Fibroblast of skin of back (primary cell): ENCODE measurements at places on chromosomes 12 and 14.
A peak's percentile ranks its signal among the peaks of the same experiment; 100 is the strongest.

DNA sequence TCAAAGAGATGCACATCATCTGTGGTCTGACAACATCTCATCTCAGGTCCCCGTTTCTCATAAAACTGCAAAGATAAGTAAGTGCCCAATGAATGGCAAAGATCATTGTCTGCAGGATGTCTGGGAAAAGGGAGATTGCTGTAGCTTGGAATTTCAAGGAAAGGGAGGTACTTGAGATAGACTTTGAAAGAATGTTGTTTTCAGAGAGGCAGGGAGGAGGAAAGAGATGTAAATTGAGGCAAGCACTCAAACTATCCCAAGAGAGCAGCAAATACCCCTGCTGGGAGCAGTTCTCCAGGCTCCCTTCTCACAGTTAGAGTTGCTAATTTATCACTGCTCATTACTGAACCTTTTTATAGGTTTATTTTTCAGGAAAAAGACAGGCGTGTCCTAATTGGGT lies 107.1 kb downstream of the MYRFL start:
- DNase-seq: no peak

- DNase-seq: no peak
Observed at GRCh38 chr12:130424858-130425697, 87.4 kb downstream of the PIWIL1 start.

- DNase-seq: no peak
Observed at GRCh38 chr12:31853520-31853919, 105.7 kb upstream of the RESF1 start.

DNA sequence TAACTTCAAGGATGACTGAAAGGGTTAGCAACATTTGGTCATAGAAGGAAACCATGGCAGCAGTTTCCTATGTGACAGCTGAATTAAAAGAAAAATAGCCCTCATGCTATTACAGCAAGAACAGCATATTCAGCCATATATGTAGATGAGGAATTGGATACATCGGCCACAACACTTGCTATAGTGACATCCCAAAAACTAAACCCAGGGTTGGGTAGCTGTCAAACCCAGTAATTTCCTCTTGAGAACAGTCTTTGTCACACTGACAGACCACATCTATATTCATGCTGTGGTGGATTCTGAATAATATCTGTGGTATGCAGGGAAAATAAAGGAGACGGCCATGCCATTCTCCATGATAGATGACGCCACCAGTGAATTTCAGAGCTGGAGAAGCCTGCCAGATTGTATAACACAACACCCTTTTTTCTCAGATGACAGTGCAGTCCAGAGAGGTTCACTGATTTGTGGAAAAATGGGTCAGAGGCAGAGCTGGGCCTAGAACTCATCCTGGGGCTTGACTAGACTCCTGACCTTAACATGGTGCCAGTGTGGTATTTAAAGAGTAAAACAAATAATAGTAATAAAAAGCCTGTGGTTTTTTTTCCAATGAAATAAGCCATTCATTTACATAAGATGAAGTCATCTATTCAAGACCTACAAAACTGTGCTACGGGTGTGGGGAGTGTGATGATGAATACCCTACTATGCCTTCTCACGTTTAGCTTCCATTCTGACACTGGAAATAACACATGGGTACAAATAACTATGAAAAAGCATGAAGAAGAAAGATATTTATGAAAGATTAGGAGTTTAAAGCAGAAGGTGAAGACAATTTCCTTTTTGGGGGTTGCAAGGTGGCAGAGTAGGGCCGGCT lies 32.3 kb downstream of the EFCAB11 start:
- DNase-seq: peak; percentile 98

DNA sequence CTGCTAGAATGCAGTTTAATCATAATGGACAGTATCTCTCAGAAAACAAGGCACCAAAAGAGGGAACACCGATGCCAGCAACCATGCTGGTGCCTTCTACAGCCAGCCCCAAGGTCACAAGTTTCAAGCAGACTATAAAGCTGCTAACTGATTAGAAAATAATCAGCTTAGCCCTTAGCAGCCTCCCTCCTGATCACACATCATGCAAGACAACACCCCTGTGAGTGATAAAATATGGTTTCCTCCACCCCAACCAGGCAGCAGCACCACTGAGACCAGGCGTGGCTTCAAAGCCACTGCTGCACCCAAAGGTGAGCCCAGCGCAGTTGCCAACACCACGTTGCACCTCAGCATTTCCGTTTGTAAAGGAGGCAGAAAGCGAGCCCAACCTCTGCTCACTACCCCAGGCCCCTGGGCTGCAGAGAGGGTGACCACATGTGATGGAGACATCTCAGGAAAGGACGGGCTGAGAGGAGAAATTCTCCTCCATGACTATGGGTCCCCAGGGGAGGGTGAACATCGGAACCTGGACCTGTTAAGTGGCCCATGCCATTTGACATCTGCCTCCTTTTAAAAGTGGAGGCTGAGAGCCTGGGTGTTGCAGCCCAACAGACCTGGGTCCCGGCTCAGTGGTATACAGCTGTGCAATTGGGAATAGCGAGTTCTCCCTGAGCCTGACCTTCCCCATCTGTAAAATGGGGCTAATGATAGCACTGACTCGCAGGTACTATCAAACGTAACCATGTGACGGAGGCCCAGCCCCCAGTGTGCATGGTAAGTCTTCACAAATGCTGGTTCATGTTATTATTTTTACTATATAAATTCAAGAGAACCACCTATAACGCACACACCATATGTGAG lies 11.5 kb downstream of the ZFP36L1 start:
- no peak for DNase-seq

- DNase-seq: peak; percentile 48
Observed at GRCh38 chr12:65699251-65699650, 125.0 kb upstream of the HMGA2 start.

DNA sequence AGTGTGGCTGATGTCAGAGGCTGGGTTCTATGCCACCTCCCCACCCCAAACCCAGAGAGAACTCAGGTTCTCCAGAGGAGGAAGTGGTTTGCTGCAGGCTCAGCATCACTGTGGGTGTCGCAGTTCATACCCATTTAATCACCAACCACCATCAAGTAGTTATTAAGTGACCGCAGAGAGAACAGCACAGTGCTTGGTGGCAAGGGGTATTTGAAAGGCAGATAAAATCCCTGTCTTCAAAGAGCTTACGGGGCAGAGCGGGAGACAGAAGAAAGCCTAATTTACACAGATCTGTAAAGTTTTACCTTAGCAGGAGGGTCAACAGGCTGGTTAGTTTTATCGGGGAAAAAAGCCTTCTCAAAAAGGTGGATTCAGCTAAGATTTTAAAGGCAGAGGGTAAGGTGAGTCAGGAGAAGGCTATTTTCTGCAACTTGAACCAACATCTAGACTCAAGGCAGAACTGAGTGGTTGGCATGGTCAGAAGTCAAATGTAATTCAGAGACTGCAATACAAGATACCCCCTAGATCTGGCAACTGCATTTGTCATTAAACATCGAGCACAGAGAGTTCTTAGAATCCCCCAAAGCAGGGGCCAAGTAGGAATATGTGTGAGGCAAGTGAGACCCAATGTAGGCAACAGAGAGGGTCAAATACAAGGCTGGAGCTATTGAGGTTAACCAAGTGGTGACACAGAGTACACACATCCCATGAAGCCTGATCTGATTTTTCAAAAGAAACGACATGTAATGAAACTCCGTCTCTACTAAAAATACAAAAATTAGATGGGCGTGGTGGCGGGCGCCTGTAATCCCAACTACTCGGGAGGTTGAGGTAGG lies 13.2 kb downstream of the PXN start:
- DNase-seq: no peak

GRCh38 chr12:114949058-114949820 lies 265.3 kb upstream of the TBX3 start:
- no peak for DNase-seq

DNA sequence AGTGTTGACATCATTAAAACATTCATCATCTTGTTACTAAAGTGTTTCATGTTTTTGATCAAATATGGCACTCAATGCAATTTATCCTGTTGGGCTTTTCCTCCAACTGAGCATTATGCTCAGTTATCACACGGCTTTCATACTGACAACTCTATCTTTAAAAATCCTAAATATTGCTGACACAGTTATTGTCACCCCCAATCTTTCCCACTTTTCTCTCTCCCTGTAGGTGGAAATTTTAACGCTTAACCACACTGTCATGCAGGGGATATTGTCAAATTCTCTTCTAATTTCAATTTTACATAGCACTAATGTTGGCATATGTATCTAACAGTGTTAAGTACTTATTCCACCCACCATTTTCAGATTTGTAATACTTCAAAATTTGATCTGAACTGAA lies 59.7 kb upstream of the GPHB5 start:
- DNase-seq: no peak

DNA sequence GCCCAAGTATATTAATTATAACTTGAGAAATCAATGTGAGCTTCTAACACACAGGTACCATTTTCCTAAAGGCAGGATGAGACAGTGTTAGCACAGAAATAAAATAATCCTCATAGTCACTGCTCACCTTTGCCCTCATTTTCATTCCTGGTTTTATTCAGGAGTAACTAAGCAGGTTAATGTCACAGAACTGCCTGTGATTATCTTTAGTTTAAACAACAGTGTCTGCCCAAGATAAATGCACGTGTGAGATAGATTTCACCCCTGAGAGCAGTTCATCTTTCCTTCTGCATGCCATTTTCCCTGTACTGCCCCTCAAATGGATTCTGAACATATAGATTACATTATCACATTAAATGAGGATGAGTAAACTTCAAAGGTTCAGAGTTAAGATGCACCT lies 250.7 kb downstream of the RMST start:
- DNase-seq: no peak
